ENCODE measurements at places on chromosomes 1 and 21.

GRCh38 chr1:41742219-41742618, 176.5 kb downstream of the HIVEP3 start:
- DNase-seq = no peak

GRCh38 chr1:32486463-32487113, 21.7 kb downstream of the ZBTB8B start:
- no peak for DNase-seq

DNA sequence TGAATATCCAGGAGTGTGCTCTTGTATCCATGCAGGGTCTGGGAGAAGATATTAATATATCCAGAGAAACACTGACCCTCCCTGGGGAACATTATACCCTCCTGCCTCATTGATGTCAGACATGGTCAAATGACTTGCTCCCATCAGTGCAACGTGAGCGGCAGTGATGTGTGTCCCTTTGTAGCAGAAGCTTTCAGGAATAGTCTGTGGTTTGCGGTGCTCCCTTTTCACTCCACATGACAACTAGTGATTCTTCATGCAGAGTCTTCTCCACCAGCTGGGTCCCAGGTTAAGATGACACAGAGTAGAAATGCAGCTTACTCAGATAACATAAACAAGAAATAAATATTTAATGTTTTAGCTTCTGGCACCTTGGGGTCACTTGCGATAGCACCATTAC, 31.9 kb upstream of the LYPD8 start:
- DNase-seq = no peak

GRCh38 chr1:62276791-62277190, 42.4 kb downstream of the KANK4 start:
- no peak for DNase-seq

DNA sequence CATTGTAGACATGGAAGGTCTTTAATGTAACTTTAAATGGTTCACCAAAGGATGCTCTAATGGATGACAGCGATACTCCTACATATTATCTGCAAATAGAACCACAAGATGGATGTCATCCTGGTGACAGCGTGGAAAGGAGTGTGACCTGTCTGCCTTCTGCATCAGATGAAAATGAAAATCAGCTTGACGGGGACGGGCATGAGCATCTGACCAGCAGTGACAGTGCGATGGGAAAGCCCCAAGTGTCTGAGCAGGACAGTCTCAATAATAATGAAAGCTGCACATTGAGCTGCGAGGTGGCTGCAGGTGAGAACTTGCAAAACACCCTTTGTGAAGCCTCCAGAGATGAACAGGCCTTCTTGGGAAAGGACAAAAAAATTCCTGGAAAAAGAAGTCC, 25.2 kb downstream of the CNST start:
- no peak for DNase-seq

DNA sequence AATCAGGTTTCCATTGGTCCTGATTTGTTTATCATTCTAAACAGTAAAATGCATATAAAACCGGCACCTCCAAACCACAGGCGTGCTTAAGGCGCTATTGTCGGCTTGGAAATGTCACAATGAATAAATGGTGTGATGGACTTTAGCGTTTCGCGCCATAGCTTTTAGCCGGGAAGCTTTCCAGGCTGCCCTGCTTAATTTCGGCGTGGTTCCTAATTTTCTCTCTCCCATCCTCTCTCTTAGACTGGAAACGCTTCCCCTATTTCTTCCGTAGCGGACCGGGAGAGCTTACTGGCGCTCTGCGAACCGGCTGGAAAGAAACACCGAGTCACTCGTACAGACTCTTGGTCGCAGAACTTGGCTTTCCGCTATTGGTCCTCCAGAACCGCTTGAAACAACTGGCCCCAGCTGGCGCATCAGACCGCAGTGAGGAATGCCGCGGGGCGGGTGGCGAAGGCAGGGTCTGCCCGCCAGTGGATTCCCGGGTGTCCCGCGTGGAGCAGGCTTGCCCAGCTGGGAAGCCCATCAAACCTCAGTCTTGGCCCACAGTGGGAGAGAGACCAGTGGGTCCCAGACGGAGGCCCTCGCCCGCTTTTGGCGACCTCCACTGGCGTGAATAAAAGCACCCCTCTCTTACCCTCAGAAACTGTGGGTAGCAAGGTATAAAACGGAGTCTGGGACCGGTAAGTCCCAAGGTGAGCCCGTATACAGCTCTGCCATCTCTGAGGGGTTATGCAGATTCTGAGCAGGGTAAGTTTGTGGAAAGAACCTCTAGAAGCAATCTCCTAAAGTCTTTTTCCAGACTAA, 4.0 kb upstream of the LHX8 start:
- no peak for DNase-seq

DNA sequence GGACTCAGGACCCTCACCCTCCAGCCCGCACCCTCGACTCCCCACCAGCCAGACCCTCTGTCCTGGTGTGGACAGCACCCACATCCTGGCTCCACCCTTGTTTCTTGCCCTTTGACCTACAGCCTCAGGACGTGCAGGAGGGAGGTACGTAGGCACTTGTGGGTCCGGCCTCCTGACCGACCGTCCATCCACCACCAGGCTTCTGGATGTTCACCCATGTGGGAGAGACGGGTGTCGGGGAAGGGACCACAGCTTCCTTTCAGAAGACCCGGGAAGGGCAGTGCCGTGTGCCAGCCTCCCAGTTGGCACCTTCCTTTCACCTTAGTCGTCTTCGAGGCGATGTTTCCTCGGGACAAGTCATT, 61.4 kb downstream of the PRKCZ start:
- no peak for DNase-seq
